ENCODE measurements at places on chromosomes 12 and 14. TPM values are rescaled to one million over a fixed set of nuclear protein-coding genes. Genes with fewer than 3 reads are reported as not detected.

The LALBA gene
- total RNA-seq: not detected

The MYH6 gene
- not detected for total RNA-seq

The FAM222A gene
- total RNA-seq: 4.7 TPM

DNA sequence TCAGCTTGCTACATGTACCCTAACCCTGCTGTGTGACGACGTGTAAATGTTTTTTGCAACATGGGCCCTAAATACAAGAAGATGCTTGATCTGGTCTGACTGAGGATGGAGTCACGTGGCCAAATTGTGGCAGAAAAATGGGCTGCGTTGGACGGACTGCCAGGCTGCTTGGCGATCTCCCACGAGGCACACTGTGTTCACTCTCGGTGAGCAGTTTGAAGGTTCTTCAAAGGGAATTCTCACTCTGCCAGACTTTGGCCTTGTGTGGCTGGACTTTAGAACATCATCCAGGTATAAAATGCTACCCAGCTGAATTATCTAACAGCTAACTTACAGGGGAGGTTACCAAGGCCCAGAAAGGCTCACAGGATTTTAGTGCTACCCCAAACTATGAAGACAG lies 85.1 kb downstream of the KDM2B start:
- DNase-seq: no peak

DNA sequence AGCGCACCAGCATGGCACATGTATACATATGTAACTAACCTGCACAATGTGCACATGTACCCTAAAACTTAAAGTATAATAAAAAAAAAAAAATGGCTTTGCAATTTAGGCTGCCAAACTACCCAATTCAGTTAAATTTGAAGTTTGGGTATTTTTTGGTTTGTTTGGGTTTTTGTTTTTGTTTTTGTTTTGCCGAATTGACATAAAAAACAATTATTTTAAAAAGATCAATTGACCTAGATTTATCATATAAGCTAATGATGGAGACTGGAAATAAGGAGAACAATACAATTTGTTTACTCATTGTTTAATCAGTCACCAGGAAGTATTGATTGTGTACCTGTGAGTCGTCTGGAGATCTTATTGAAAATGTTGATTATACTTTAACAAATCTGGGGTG lies 62.1 kb upstream of the GARIN2 start:
- no peak for DNase-seq

- DNase-seq: no peak
Observed at GRCh38 chr12:12548713-12549112, 13.9 kb downstream of the DUSP16 start.

GRCh38 chr12:110244829-110245228 lies 36.2 kb upstream of the ATP2A2 start:
- DNase-seq: no peak

GRCh38 chr12:27319409-27319808 lies 13.2 kb upstream of the BMAL2 start:
- no peak for DNase-seq

DNA sequence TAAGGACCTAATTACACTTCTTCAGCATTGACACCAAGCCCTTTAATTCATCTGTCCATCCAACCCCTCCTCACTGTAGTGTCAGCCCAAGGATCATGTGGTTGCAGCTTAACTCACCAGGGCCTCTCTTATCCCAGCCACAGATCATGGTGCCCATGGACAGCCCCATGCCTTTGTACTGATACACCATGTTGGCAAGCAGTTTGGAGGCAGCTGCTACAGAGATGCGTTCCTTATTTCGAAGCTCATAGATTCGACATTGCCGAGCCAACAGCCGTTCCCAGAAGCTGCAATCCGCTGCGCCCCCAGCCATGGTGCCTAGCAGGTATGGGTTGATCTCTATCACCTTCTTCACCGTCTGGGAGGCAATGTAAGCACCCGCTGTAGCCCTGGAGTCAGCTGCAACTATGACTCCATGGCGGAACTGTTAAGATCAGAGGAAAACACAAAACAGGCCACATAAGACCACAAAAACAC lies 1.4 kb downstream of the PSMB5 start:
- no peak for DNase-seq

- peak; percentile 77 for DNase-seq
Observed at GRCh38 chr12:112116232-112117060, 7.9 kb upstream of the NAA25 start.

DNA sequence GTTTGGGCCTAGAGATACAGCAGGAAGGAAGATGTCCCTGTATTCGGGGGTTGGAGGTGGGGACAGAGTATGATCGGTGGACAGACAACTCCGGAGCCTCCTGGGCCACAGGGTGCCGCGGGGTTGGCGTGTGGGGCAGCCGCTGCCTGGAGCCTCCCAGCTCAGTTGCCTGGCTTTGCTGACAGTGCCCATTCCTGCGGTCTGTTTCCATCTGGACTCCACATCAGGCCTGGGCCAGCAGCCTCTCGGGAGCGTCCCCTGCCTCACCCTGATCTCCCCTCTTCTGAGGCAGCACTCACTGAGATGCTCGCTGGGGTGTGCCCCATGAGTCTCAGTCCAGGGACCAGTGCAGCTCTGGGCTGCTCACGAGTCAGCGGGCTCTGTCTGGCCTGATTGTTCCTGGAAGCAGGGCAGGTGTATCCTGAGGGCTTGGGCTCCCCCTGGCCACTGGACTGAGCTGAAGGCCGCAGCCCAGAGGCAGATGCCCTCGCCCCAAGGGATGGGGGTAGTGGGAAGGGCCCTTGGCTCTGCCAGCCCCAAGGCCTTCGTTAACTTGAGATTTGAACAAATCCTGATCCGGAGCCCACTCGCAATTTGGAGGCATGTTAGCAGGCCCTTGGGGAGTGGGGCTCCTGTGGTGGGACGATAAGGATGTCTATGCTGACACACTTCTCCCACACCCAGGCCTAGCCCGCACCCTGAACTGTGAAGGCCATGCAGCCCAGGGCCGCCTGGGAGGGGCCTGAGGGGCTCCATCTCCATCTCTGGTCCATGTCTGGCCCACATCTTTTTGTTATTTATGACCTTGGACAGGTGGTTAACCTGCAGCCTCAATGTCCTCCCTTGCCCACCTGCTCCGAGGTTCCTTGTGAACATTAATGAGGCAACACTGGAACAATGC lies 7.5 kb downstream of the HIP1R start:
- DNase-seq: no peak

DNA sequence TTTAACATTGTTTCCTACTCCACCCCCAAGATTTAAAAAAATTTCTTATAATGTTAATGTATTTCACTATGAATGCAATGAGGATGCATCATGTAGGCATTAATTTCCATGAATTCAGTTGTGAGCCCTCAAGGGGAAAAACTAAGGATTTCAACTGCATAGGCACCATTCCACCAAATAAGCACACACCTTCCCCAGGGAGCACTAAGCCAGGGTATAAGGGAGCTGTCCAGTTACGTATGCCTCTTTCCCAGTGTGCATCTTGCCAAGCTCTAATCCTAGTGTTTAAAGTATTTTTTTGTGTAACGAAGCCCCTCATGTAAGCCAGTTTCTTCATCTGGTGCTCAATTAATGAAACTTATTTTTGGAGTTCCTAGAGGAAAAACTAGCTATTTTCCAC lies 6.6 kb downstream of the FERMT2 start:
- no peak for DNase-seq

Data from sciatic nerve (tissue), 2 donors.